RPMI7951 (cell line): ENCODE measurements at places on chromosomes 13 and 19.

DNA sequence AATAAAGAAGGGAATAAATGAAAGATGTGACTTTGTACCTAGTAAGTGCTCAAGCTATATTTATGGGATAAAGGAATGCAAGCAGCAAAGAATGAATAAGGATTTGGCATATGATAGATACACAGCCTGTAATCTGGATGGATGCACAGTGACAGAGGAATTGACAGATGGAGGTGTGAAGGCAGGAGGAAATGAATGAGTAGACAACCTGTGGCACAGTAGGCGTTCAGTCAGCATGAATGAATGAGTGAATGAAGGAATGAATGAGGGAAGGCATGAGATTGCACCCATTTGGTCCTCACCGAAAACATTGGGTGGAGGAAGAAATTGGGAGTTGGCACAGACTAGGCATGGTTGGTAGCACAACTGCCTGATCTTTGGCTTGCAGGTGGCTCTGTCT is 4.8 kb upstream of the PSMD8 start:
- DNase-seq, result no peak

GRCh38 chr19:50906217-50906616 is 5.0 kb downstream of the KLK4 start:
- no peak for DNase-seq

DNA sequence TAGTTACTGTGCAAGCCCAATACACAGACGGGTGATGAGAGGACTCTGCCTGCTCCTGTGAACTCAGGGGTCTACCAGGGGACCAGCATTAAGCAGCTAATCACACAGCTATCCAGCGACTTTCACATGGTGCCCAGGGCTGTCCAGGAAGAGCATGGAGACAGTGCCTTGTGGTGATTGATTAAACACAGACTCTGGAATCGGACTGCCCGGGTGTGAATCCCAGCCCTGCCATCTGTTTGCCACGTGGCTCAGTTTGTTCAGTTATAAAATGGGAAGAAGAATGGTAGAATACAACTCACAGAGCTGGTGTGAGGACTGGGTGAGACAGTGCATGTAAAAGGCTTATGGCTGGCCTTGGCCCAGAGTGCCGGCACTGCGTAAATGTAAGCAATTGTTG is 42.1 kb upstream of the NPAS1 start:
- peak; percentile 56 for DNase-seq

DNA sequence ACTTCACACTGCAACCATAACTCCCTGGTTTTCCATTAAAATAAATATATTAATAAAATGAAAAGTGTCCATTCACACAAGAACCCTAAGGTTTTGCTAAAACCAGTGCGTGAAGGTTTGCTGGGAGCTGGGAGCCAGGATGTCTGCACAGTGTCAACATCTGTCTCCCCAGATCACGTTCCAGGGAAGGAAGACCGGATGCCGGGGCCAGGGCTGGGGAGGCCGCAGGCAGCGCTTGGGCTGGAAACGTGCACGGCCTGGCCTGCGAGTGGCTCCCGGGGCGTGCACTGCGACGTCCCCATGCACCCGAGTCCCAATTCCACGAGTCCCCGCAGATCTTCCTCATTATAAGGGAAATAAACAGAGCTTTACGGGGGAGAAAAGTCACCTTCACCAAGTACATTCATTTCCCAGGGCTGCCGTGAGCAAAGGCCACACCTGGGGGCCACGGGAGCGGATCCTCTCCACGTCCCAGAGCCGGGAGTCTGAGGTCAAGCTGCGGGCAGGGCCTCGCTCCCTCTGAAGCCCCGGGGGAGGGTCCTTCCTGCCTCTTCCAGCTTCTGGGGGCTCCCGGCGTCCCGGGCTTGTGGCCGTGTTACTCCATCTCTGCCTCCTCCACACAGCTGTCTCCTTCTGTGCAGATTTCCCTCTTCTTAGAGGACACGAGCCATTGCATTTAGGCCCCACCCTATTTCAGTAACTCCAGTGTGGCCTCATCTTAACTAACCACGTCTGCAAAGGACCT is 12.8 kb downstream of the SHC2 start:
- DNase-seq, result no peak

DNA sequence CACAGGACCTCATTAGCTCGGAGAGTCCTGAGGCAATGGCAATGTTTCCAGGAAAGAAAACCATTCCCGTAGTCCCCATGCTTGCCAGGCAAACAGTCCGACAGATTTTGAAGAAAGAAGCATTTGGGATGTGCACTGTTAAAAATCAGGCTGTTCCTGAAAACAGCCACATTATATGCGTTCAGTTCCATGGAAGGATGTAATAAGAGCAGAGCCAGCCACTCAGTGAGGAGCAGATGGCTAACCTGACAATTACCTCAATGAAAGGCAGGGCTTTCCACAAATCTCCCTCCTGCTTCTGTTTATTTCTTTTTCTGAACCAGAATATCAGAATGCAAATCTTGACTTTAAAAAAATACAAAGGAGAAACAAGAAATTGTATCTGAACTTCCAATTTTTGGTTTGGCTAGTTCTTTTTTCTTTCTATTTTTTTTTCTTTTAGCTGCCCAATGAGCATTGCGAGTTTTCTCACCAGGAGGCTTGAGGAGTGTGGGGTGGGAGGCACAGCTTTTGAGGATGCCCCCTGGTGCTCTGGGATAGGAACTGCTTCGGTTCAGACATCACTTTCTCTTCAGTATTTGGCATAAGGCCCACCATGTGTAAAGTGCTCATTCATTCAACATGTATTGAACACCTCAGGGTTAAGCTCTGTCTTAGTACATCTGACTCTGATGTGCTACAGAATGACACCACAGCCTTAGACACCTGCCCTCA is 124.2 kb downstream of the TBC1D4 start:
- peak; percentile 68 for DNase-seq

GRCh38 chr13:78468621-78469020 is 134.7 kb downstream of the POU4F1 start:
- no peak for DNase-seq

- DNase-seq, result peak; percentile 15
These were observed 139.8 kb downstream of the PTPRS start for GRCh38 chr19:5200844-5201243.

GRCh38 chr19:44720945-44721344 is 22.0 kb downstream of the CEACAM16 start:
- no peak for DNase-seq

DNA sequence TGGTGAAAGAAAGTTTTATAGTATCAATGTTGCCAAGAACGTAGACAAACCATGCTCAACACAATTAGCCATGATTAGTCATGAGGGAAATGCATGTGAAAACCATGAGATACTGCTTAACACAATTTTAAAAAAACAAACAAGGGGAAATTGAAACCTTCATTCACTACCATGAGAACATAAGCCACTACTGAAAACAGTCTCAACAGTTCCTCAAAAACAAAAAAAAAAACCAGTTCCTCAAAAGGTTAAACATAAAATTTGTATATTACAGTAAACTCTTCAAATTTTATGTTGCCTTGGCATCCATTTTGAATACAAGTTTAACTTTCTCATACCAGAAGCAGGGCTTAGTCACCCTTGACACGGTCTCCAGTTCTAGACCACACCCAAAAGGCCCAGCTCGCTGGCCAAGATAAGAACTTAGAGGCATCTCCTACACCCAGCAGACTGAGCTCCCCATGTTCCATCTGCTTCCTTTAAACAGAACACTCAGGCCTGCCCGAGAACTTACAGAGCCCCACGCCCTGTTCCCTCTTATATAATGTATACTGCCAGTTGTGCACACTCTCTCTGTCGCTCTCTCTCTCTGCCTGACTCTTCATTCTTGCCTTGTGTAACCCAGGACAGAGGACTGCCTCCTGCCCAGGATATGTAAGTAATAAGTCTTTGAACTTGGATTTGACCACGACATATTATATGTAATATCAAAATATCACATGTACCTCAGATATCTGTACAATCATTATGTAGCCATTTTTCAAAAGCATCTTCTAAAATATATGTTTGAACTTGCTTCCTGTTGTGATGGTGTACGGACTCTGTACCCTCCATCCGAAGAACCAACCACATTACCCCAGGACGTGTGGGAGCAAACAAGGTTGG is 67.4 kb downstream of the STK24 start:
- peak; percentile 92 for DNase-seq

DNA sequence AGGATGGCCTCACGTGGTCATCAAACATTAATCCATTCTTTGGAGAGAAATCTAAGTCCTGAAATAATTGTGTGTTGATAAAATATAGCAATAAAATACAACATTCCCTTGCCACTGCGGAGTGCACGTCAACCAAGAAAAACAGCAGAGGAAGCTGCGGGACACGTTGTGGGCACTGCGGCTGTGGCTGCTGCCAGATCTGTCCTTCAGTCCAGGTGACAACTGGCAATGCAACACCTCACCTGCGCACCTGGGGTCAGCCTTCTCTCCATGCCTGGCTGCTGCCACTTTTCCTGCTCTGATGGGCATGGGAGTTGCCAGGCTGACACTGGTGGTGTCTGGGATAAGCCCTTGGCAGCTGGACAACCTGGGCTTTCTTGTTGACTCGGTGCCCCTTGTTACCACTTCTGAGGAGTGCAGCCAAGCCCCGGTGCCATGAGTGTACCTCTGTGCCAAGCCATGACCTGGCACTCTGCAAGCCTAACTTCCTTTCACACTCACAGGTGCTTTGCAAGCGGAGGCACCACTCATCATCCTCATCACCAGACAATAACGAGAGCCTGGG is 251.6 kb upstream of the TSHZ3 start:
- no peak for DNase-seq

DNA sequence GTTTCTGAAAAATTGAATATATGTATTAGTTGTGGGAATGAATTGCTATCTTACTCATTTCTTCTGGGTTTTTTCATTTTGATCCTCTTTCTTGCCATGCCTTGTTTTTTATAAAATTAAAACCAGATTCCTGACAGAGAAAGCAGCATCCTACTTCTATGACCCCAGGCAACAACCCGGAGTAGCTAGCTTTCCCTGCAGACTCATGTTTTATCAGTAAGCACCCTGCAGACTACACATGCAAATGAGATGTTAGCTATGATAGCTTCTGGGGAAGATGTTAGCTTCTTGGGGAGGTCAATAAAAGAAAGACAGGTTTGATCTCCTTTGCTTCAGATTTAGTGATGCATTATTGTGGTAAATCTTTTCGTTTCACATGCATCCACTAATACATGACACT is 1598.6 kb downstream of the SLITRK5 start:
- DNase-seq, result no peak

GRCh38 chr19:58091251-58091995 is 6.6 kb downstream of the ZSCAN18 start:
- DNase-seq, result peak; percentile 7

- DNase-seq, result no peak
These were observed 18.3 kb downstream of the MAST1 start for GRCh38 chr19:12856653-12857052.

DNA sequence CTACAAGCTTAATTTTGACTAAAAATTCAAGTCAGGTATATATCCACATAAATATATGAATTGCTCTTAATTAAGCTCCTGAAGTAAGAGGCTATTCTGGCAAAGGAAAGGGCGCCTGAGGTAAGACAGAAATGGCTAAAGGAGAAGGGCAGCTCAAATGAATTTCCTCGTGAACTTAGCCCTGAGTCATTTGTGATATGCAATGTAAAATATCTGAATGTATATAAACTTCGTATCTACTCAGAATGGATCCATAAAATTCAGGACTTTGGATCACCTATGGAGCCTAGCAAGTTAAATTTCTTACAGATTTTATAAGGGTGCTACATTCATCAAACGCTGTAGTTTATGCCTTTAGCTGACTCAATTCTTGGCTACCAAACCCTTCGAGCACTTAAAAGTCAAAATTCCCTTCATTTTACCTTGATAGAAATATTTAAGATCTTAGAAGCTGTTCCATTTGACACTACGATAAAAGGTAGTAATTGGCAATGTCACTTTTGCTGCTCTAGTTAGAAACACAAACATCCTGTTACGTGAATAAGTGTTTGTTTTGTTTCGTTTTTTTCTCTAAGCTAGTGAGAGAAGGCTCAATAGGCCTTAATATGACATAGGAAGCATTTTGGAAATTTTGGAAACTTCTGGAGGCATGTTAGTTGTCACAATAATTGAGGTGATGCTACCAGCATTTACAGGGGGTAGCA is 69.2 kb downstream of the DIAPH3 start:
- DNase-seq, result no peak

GRCh38 chr13:113020323-113021080 is 51.5 kb downstream of the MCF2L start:
- DNase-seq, result no peak

GRCh38 chr19:51514866-51515481 is 13.4 kb upstream of the SIGLEC12 start:
- peak; percentile 60 for DNase-seq

DNA sequence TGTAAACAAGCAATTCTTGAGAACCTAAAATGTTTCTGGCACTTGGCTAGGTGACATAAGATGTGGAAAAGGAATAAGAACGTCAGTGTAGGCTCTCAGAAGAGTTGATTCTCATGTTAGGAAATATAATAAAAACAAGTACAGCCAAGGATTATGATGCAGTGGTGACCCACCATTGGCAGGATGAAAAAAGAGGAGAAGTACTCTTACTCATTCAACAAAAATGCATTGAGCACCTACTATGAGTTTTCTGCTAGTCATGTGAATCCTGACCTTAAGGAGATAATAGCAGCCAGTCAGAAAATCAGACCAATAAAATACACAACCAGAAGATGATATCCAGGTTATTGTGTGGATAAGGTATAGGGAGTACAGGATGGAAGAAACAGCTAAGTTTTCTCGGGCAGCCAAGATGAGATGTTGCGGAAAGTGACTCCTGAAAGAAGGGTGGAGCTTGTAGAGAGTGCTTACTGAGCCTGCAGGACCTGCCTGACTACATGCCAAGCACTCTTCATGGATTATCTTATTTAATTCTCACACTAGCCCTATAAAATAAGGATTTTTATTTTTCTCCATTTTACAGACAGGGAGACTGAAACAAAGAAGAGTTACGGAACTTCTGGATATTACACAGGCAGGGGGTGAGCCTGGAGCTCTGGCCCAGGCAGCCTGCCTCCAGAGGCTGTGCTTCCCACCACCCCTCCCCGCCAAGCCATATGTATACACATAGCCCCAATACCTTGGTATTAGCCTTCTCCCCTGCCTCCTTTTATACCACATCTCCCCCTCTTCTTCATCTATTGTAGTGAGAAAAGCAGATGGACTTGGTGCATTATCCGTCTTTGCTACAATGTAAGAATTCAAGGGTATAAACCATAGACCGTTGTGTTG is 58.0 kb downstream of the TGDS start:
- DNase-seq, result no peak

- DNase-seq, result no peak
These were observed 10.5 kb upstream of the PLIN3 start for GRCh38 chr19:4877753-4878490.
